ENCODE measurements at places on chromosomes 16 and 17.

GRCh38 chr16:4513086-4513860 lies 25.3 kb downstream of the CDIP1 start:
- DNase-seq: no peak

DNA sequence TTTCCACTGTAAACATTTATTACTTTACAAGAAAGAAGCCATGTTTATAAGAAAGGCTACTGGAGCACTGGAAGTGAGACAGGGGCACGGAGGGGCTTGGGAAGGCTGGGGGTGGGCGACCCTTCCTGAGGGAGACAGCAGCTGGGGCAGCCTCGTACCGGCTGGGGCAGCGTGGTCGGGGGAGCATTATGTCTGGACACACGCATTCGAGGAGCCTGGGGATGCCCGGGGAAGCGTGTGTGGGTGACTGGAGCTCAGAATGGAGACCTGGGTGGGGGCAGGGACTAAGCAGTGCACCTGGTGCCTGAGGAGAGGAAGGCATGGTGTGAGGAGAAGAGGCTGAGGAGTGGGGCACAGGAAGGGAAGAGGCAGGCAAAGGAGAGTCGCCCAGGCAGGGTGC lies 64.5 kb downstream of the SRCIN1 start:
- DNase-seq: no peak

- no peak for DNase-seq
These were observed 98.1 kb upstream of the SEC14L1 start for GRCh38 chr17:77042476-77043231.

DNA sequence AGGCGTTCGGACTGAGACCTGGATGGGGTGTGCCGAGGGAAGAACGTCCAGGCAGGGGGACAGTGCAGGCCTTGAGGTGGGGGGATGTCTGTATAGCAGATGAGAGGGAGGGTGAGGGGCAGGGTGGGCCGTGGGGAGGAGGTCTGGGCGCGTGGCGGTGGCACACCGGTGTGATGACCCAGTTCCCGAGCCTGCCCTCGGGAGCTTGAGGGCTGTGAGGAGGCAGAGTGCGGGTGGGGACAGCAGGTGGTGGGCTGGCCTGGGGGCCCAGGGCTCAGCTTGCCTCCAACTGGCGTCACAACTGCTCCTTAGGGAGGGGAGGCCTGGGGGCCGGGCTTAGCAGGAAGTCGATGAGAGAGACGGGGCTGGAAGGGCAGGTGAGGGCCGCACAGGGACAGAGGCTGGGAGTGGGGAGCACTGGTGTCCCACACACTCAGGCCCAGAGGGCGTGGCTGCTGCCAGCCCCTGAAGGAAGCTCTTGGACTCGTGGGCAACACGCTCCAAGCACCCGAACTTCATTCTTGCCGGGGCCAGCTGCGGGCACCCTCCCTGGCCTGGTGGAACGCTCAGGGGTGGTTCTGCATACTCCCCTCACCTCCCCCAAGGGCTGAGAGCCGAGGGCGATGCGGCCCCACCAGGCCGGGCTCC lies 6.5 kb downstream of the CACNA1H start:
- no peak for DNase-seq

- no peak for DNase-seq
These were observed 64.1 kb downstream of the SPACA3 start for GRCh38 chr17:33055746-33056145.

- no peak for DNase-seq
These were observed 57.8 kb downstream of the BAHCC1 start for GRCh38 chr17:81453076-81453475.

- DNase-seq: peak; percentile 98
These were observed at the start of gene ANKFY1 for GRCh38 chr17:4263282-4264215. Gene ANKFY1 (minus strand): TSS chr17:4263979. CDS start chr17:4263941, 38 bp downstream.

- no peak for DNase-seq
These were observed 1.6 kb downstream of the MSRB1 start for GRCh38 chr16:1941162-1942046.

DNA sequence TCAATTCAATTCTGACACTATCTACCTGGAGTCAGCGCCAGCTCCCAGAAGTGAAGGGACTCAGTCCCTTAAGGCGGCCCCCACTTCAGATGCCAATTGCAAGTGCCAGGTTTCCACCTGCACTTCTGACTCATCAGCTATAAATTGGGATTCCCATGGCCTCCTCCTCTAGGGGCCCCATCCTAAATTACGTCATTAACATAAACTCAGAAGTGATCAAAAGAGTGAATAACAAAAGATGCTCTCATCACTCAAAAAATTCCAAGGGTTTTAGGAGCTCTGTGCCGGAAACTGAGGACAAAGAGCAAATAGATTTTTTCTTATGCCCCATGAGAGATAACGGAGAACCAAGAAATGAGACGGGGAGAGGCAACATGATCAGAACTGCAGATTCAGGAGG lies 148.6 kb upstream of the IRX6 start:
- DNase-seq: no peak

GRCh38 chr17:63381101-63381729 lies 64.9 kb downstream of the CYB561 start:
- DNase-seq: no peak

DNA sequence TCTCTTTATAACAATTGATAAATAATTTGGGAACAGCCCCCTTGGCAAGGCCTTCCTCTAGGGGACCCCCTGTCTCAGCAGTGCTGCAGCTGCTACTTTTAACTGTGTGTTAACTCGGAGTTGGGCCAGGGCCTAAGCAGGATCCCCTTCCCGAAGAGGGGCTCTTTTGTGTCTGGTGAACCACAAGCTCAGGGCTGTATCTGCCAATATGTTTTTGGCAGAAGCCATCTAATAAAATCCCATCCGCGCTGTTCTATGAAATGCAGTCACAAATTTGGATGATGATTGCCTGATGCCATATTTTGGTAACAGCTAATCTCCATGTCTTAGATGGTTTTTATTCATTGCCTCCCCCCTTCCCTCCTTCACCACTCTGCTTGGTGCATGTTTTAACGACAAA lies 267.7 kb downstream of the FTO start:
- no peak for DNase-seq

DNA sequence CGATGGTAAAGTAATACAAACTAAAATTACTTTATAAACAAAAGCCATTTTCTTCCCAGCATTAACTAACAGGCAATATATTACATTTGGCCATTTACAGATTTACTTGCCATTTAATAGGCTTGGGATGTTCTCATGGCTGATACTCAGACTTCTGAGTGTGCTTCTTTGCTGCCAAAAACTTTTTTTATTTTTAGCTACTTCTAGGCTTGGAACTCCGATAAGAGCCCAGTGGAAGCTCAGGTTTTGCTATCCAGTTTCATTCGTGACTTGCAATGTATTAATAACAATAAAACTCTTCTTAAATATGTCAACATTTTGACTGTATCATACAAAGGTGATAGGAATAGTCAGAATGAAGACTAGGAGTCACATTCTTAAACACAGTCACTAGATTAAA lies 152.3 kb downstream of the ITFG1 start:
- no peak for DNase-seq

GRCh38 chr16:1182950-1183907 lies 30.3 kb downstream of the CACNA1H start:
- DNase-seq: no peak

DNA sequence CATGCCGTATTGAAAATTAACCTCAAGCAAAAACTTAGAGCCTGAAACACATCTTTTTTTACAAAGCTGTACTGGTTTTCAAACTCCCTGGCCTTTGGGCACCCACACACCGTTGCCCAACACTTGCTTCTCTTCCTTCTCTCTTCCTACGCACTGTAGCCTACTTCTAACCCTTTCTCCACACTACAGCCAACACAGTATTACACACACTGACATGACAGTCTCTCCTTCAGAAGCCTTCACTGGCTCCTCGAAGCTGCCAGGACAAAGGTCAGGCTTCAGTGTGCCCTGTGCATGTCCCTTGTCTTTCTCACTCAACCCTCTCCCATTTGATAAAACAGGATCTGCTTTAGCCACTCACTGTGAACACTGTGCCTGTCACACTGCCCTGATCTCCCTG lies 8.0 kb downstream of the FANCA start:
- DNase-seq: no peak

- DNase-seq: no peak
These were observed 3.8 kb upstream of the C1QL1 start for GRCh38 chr17:44971776-44972483.

DNA sequence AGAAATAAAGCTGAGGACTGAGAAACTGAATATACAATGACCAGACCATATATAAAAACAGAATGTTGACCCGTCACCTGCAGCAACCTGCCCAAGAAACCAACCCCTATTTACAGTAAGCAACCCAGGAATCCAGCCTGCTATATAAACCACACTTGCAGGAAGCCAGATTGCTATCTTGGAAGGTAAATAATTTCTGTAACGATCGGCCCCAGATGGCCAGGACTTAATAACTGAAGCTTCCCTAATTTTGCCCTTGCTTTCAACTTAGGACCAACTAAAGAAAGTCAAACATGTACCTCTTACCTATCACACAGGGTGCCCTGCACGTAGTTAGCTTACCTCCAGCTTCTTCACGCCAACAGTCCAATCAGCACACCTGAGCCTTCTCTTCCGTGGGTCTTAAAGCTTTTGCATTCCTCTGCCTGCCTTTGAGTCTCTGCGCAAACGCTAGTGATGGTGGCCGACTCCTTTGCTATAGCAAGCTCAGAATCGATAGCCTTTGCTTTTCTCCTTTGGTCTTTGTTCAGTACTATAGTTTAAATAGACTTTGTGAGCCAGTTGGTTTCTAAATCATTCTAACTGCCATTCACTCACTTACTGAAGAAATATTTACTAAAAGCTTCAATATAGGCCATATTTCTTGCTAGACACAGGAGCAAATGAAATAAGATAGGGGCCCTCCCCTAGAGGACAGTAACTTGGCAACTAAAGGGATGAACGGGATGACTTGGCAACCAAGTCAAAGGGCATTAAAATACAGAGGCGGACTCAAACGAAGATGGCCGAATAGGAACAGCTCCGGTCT lies 31.3 kb downstream of the MPHOSPH6 start:
- no peak for DNase-seq

- DNase-seq: no peak
These were observed 579.2 kb upstream of the PSMD7 start for GRCh38 chr16:73717266-73717974.

GRCh38 chr16:15770107-15770506 lies 86.7 kb downstream of the MYH11 start:
- DNase-seq: no peak

DNA sequence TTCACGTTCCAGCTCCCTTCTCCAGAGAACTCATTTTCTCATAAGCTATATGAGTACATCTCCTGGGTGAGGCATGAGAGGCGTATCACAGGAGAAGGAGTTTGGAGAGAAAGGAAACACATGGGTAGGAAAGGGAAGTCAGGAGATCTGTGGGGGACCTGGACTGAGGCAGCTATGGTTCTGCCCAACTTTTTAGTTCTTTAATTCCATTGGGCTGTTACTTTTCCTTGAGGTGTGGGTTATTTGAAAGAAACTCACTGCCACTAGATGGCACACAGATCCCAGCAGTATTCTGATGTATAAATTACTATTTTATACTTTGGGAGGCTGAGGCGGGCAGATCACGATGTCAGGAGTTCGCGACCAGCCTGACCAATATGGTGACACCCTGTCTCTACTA lies 63.6 kb downstream of the NUP93 start:
- DNase-seq: no peak

GRCh38 chr17:78019367-78019975 lies 61.0 kb downstream of the TNRC6C start:
- DNase-seq: no peak

GRCh38 chr16:66741169-66741900 lies 10.1 kb downstream of the DYNC1LI2 start:
- DNase-seq: no peak

GRCh38 chr17:70265471-70265870 lies 96.1 kb downstream of the KCNJ2 start:
- no peak for DNase-seq

DNA sequence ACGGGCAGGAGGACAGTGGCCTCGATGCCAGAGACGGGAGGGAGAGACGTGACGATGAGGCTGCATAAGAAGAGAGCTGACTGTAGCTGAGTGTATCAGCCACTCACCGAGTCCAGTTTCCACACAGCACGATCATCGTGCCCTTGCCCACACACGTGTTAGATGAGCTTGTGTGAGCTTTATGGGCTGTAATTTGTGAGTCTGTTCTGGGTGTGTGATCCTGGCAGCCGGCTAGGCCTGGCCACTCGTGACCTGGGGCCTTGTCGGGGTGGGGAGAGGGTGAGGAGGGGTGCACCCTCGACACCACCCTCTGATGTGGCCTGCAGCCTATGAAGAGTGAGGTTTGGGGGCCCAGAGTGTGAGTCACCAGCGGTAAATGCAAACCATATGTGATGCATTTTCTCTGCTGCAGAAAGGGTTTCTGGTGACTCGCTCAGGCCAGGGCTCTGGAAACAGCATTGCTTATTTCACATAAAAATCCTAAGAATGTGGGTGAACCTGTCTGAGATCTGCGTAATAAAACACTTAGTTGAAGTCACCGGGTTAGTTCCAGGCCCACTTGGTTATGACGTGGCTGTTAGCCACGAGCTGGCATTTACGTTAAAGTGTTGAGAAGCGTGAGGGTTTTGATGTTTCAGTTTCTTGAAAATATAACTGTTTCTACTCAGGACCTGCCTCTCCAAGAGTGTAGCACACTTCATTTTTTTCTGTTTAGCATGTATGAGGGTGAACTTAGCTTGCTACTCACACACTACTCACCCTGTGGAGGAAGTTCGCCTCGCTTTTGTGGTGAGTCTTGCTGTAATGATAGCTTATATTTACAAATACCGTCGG lies 4.2 kb downstream of the METRNL start:
- DNase-seq: no peak

- DNase-seq: no peak
These were observed 6.4 kb upstream of the PIPOX start for GRCh38 chr17:29036584-29036983.

DNA sequence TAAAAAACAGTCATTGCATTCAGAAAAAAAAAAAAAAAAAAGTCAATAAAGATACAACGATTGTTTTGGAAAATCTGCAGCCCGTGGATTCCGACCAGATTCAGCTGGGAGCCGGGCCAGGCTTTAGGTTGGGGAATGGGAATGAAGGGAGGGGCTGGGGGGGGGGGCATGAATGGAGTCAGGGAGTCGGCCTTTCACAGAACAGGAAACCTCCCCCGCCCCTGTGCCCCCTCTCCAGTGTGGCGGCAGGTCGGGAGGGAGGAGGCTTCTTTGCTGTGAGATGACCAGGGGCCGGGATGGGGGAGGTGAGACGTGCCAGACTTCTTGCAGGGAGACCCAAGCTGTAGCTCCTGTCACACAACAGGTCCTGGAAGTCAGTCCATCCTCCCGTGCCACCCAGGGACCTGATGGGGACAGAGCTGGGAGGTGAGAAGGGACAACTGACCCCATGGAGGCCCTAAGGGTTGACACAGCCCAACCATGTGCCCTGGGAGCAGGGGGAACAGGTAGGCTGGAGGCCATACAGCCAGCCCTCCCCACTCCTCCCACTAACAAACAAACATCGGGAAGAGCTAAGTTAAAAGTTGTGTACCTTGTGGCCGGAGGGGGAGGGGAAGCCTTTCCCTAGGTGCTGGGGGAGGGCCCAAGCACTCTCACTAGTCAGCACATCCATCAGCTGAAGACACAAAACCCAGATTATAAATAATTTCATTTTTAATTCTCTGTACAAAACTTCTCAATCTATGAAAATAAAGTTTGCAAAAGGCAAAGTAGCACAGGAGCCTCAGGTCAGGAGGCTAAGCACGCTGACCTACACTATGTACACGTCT lies 25.2 kb downstream of the SREBF1 start:
- DNase-seq: no peak

All from chondrocyte (in vitro differentiated cells).